Stimulated activated CD4-positive, alpha-beta T cell treated with anti-CD3 and anti-CD28 coated beads, Interleukin-12 subunit alpha, Interleukin-12 subunit beta, amount 100 ng/mL, for 4 hours (primary cell): ENCODE measurements at places on chromosomes 2 and 18.

GRCh38 chr2:16653799-16654198 is 11.8 kb downstream of the CYRIA start:
- no peak for DNase-seq

- DNase-seq = no peak
Observed at GRCh38 chr2:48134704-48135103, 228.4 kb upstream of the FBXO11 start.

GRCh38 chr2:186126181-186126580 is 359.9 kb upstream of the ZC3H15 start:
- no peak for DNase-seq

DNA sequence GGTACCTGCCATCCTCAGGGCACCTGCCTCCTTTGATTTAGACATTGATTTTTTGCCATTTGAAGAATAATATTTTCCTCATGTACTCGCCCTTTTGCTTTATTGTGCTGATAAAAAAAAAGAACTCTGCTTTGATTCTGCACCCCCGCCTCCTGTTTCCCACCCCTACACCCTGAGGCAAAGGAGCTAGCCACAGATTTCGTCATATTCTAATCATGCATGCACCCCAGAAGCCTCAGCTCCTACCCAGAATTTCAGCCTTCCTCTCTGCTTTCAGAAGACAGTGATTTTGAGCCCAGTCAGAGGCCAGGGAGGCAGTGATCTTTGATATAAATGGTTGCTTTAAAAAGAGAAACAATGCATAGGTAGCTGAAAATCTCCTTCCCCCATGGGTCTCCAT is 329.0 kb downstream of the PTPRM start:
- DNase-seq = no peak

DNA sequence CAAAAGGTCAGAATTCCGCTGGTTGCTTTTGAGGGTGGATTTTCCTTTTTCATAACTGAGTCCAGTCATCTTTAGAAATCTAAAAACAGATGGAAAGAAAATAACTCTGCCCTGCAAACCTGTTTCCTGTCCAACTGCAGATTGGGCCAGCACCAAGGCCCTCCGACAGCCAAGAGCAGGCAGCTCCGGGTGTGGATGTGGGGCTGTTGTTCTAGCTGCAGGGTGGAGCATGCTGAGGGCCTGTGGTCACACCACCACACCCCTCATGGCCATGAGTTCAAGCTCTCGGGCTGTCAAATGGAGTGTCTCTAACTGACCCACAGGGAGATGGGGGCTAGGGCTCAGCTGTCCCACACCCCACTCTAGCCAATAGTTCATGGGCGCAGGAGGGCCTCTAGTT is 69.3 kb upstream of the BZW1 start:
- no peak for DNase-seq

GRCh38 chr2:197453914-197454398 is 604 bp downstream of the COQ10B start:
- DNase-seq = no peak

DNA sequence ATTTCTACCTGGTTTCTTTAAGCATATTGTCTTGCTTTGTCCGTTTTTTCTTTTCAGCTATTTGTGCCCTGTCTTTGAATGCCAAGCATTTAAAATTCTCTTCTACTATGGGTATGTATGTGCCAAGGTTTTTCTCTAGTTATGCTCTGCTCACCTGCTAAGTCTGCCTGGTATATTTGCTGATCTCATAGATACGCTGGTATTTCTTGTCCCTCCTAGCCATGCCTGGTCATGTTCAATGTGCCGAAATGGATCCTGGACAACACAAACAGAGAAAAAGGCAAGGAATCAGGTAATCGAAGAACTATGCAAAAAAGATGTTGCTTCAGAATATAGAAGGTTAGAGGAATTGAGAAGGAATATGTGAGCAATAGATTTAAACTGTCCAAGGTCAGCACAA is 14.9 kb upstream of the KDM3A start:
- DNase-seq = no peak

DNA sequence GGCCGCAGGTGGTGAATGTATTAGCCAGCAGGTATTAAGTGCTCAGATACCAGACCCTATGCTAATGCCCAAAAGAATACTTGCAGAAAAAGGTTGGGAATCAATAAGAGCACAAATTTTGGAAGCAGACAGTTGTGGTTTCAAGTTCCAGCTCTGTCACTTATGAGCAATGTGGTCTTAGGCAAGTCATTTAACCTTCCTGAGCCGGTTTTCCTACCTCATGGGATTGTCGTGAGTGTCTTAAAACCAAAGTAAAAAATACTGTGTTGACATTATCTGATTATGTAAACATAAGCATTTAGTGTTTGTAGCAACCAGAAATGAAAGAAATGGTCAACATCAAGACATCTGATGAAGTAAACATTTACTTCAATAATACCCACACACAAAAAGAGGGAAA is 93.0 kb upstream of the CHST9 start:
- no peak for DNase-seq

DNA sequence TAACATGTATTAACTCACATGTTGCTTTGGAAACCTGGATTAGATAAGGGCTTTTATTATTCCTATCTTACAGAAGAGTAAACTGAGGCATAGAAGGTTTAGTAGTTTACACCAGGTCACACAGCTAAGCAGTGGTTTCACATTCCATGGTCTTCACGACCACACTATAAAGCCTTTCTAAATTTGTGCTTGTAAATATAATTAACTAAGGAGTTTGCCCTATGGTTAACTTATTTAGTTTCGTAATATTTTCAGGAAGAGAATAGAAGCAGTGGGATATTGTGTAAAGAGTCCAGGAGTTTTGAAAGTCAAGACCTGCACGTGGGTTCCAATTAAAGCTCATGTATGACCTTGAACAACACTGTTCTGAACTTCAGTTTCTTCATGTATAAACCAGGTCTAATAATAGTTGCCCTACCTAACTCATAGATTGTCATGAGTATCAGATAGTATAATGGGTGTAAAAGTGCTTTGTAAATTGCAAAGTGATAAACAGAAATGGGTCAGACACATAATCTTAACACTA is 19.5 kb upstream of the SOS1 start:
- DNase-seq = no peak

GRCh38 chr2:168443818-168444217 is 12.3 kb upstream of the CERS6 start:
- no peak for DNase-seq

DNA sequence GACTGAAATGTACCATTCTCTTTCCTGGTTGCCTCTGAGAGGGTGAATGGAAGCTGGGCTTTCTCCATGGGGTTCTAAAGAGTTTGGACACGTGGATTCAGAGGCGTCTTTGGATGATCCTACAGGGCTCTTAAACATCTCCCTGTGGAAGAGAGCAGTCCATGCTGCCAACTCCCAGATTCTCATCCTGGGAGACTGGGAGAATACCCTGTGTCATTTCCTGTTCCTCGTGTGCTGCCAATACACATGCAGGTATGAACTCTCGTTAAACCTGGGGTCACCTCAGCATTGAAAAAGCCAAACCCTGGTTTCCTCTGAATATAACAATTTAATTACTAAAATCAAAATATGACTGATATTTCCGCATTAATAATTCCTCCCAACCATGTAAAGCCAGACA is 73.3 kb upstream of the NT5C1B start:
- DNase-seq = no peak

- no peak for DNase-seq
Observed at GRCh38 chr18:42574871-42575270, 540.6 kb downstream of the RIT2 start.

GRCh38 chr2:72425996-72426395 is 278.3 kb upstream of the CYP26B1 start:
- DNase-seq = no peak

- no peak for DNase-seq
Observed at GRCh38 chr2:104923665-104924064, 69.8 kb downstream of the POU3F3 start.

DNA sequence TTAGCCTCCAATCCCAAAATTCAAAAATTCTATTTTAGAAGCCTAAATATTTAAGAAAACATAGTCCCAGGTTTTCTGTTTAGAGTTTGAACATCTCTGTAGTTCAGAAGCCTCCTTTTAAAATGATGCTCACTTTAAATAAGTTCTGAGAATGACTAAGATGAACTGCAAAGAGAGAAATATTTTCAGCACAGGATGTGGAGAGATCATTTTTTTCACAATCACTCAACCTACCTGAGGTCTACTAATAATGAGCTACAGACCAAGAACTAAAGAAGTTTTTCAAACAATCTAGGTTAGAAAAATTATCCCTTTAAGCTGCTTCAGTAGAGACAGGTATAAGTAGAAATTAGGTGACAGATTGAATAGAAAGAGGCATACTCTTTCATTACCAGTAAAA is 185.1 kb upstream of the CYP26B1 start:
- DNase-seq = no peak

DNA sequence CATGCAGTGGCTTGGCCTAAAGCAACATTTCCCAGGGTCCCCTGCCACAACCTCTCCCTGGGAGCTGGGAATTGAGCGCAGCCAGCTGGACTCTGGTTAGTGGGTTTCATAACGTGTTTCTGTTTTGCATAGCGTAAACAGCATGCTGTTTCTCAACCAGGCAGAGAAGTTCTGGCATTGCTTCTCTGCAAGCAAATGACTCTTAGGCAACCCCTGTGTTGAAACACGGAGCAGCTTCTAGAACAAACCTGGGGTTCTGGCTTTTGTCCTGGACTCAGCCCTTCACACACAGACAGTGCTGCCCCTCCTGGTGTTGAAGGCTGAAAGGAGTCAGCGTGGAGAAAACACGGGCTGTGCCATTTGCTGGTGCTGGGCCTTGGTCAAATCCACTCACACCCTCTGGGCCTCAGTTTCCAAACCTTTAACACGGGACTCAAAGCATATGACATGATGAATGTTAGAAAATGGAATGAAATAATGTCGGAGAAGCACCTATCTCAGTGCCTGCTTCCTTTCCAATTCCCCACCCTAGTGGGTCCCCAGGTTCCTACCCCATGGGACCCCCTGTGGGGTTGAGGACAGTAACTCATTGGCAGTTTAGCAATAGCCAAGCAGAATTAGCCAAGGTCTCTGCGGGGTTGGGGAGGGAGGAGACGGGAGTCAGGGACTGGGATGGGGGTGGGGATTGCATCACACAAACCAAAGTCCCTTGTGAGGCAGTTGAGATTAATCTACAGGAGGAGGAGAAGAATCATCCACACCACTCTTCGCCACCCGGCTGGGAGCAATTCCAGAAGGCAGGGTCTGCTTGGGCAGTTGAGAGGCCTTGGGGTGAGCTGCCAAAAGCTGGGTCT is 30.2 kb upstream of the IL1R2 start:
- no peak for DNase-seq

DNA sequence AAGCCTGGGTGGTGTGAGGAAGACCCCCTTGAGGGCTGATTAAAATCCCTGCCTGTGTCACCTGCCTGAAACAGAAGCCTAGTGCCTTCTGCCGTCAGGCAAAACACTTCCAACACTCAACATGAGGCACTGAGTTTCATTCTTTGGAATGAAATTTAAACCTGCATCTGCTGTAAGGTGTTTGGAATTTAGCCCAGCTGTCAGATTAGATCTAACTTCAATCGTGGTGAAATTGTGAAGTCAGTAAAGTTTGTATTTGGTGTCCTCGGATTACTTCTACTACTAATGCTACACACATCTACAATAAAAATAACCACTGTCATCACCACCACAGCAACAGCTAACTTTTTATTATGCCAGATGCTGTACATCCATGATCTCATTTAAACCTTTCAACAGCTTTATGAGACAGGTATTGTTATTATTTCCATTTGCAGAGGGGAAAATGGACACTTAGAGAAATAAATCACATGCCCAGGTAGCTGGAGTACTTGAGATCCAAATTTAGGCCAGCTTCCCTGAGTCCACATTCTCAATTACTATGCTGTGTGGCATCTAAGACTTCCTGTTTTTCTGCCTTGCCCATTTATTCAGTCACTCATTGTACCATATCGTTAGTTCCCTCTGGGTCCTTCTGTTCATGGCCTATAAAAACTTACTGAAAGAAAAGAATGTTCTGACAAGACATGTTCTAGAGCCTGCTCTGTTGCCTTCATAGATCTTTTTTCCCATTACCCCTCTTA is 98.2 kb upstream of the GCFC2 start:
- DNase-seq = no peak

- no peak for DNase-seq
Observed at GRCh38 chr18:52465391-52465790, 125.4 kb downstream of the DCC start.

- no peak for DNase-seq
Observed at GRCh38 chr18:31581498-31582197, 10.0 kb upstream of the TTR start.

DNA sequence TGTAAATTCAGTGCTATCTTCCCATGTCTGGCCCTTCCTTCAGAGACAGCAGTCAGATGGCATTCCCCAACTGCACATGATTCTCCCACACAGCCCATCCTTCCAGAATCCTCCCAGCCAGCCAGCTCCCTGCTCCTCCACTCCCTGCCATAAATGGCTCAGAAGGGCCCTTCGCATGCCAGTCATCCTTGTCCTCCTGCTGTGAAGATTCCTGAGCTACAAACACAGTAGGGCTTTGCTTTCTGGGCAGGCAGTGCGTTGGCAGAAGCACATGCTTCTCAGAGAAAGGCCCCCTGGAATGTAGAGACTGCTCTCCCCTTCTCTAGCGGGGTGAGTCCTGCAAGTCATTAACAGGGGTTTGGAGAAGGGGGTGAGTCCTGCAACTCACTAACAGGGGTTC is 71.9 kb downstream of the TEX51 start:
- DNase-seq = no peak

GRCh38 chr2:133569286-133569830 is 1.1 kb upstream of the NCKAP5 start:
- no peak for DNase-seq

DNA sequence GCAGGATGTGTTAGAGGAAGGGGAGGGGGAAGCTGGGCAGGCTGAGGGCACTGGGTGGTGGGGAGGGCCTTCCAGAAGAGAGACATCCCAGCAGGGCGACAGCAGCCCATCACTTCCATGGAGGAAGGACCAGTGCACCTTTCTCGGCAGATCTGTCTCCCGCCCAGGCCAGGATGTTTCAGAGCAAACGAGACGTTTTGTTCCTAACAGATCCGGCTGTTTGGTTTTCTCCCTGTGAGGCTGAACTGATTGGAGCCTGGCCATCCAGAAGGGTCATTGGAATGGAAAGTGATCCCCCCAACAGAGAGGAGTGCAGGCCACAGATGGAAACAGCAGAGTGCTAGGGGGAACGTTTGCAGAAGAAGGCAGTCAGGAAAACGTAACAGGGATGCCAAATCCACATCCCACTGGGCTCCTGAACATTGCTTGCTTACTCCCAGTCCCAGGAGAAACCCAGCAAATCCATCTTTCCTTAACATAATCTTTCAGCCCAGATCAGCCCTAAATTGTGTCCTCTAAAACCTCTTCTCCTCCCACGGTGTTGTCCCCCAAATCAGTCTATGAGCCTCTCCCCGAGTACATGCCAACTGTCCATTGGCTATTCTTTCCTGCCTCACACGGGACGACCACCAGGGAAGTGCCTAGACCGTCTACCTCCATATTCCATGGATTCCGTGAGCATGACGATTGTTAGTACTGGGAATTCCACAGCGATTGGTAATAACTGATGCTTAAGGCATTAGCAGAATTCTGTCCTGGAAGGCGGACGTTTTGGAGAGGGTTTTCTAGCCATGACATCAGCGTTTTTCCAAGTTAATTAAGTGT is 126.8 kb downstream of the SEPTIN10 start:
- DNase-seq = no peak
